BJ (cell line): ENCODE measurements at places on chromosomes 3 and 15.
A peak's percentile ranks its signal among the peaks of the same experiment; 100 is the strongest.

DNA sequence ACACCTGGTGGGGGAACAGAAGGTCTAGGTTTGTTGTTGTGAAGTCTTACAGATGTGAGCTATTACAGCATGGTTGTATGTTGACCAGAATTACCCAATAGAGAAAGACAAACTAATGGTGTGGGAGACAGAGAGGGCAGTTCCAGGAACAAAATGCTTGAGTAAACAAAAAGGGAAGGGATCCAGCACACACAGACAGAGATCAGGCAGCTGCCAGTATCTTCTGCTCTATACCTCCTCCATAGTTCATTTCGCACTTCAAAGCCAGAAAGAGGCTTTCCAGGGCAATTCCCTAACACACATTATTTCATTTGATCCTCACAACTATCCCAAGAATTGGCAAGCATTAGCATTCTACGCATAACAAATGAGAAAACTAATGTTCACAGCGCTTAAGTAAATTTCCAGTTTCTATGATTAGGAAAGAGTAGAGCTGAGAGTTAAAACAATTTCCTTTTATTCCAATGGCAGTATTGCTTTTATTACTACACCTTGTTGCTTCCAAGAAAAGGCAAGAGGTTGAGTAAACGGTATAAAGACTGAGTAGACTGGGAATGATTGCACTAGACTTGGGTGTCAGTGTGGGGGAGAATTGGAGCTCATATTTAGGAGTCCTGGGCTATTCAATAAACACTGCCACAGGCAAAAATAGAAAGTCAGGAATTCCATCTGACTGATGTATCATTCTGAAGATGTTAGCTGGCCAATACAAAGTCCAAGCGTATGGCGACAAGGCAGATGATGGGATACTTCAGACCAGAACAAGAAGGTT, 39.7 kb upstream of the ZNF280D start:
- no peak for DNase-seq

- DNase-seq, result no peak
Observed at GRCh38 chr15:93359060-93359408, 270.0 kb upstream of the RGMA start.

DNA sequence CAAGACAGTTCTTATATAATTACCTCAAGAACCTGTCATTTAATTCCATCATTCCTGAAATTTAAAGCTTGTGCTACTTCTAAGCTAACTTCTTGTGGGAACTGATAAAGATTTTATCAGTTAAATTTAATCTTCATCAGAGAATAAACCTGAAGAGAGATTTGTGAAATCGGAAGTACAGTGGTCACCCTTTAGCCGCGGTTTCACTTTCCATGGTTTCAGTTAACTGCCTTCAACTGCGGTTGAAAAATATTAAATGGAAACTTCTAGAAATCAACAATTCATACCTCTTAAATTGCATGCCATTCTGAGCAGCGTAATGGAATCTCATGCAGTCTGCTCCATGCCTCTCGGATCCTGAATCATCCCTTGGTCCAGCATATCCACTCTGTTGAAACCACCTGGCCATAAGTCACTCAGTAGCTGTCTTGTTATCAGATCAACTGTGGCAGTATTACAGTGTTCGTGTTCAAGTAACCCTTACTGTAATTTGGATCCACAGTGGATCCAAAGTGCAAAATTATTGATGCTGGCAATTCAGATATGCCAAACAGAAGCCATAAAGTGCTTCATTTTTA, 626.1 kb downstream of the CADM2 start:
- DNase-seq, result no peak

DNA sequence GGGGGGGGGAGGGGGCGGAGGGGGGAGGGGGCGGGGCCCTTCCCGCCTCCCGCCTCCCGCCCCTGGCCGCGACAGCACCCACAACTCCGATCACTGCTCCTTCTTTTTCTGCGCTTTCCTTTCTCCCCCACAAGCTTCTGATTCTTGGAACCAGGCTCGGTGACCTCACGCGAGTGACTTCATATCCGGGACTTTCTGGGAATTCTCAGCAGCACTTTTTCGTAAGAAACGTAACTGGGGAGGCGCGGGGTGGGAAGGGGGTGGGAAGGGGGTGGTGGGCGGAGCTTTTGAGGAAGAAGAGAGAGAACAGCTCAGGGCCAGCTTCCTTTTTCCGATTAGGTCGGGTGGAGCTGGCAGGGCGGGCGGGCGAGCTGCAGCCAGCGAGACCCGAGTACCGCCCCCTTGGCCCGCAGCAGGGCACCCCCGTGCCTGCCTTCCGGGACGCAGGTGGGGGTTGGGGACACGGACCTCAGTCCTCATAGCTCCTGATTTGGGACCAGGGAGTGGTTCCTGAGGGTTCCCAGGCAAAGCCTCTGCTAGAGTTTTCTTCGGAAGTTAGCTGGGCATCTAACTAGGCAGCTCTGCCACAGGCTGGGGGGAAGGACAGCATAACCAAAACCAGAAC, 14.6 kb downstream of the XIRP1 start:
- peak; percentile 71 for DNase-seq

DNA sequence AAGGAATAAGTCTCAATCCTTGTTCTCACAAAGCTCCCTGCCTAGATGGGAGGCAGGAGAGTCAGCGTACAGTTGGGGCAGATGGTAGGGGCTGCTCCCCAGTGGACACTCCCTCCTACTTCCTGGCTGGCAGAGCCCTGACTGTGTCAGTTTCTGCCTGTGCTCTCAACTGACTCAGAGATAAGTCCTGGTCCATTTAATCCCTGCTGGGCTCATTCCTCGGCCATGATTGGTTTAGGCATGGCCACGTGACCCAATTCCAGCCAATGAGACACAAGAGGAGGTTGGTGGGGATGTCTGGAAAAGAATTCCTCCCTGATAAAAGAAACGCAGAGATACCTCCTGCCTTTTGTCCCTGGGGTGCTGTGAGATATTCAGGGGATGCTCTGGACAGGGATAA, 118.1 kb upstream of the SLC6A11 start:
- DNase-seq, result no peak

- peak; percentile 98 for DNase-seq
Observed at GRCh38 chr3:172129850-172130716, 90.7 kb downstream of the FNDC3B start.

- no peak for DNase-seq
Observed at GRCh38 chr15:22955544-22956119, 24.5 kb downstream of the CYFIP1 start.

- DNase-seq, result no peak
Observed at GRCh38 chr15:67142092-67142766, 76.8 kb downstream of the SMAD3 start.

- DNase-seq, result peak; percentile 79
Observed at GRCh38 chr15:52100807-52101442, 11.7 kb downstream of the BCL2L10 start.

GRCh38 chr3:9679476-9680080, 24.1 kb upstream of the CPNE9 start:
- no peak for DNase-seq

DNA sequence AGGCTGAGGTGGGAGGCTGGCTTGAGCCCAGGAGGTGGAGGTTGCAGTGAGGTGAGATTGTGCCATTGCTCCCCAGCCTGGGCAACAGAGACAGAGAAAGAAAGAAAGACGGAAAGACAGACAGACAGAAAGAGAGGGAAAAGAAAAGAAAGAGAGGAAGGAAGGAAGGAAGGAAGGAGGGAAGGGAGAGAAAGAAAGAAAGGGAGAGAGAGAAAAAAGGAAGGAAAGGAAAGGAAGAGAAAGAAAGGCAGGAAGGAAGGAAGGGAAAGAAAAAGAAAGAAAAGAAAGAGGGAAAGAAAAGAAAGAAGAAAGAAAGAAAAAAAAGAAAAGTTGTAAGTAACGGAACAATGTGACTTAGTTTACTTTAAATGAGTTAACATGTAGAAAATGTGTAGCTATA, 260.7 kb upstream of the GRM7 start:
- no peak for DNase-seq

DNA sequence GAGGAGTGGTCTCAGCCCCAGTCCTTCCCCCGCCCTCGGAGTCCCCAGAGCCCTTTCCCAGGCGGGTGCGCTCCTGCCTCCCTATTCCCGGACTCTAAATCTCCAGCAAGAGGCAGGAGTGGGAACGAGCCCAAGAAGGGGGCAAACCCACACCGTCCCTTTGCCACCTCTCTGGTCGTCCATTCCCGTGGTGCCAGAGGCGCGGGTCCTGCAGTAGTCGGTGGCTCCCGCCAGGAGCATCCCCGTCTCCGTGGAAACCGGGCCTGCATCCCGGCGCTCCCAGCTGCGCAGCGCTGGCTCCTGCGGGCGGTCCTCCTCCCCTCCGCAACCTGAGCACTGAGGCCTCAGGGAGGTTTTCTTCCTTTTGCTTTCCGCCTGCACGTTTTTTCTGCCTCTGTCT, 44.8 kb downstream of the LHFPL4 start:
- DNase-seq, result no peak

GRCh38 chr15:98799461-98800390, 151.4 kb downstream of the IGF1R start:
- no peak for DNase-seq

GRCh38 chr15:67133026-67133425, 67.6 kb downstream of the SMAD3 start:
- no peak for DNase-seq

DNA sequence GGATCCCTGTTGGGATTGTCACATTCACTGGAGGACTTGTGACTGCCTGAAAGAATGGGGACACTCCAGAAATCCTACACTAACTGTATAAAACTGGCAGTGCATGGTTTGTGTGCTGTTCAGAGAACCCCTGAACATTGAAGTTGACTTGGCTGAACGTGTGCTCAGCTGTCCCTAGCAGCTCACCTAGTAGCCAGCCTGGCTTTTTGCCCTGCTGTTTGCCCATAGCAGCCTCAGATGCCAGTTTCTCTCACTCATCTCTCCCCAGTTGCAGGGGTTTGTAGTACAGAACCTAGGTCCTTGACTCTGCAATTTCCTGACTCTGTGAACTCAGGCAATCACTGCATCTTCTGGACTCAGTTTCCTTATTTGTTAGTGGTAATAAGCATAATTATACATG, 63.0 kb downstream of the KCNAB1 start:
- DNase-seq, result no peak

DNA sequence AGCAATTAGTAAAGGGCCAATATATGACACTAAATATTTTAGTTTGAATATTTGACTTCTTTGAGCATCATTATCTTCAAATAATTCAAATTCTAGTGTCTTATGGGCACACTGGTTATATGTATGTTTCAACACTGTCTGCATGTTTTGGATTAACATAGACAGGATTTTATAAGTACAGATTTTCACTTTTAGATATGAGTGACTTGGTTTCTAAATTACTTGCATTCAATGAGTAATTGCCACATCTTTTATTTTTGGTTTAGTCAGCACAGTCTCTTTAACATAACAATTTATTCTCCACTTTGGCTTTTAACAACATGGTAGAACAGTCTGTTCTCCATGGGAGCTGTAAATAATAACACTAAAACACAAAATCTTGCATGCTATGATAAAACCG, 674.8 kb downstream of the TBL1XR1 start:
- DNase-seq, result no peak

DNA sequence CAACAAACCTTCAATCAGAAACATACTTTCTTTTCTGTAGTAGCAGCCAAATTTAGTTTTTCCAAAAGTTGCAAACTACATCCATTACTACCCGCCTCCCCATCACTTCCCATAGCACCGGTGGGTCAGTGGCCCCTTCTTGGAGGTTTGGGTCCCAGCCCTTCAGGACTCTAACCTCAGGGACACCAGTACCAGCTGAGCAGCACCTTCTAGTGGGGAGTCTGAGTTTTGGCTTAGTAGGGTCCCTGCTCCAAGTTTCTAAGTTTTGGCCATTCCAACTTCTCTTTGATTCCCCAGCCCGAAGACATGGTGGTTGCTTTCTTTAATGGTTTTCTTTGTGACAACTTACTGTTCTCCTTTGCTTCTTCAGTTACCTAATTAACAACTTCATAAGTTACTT, 160.6 kb downstream of the ECT2 start:
- DNase-seq, result no peak

DNA sequence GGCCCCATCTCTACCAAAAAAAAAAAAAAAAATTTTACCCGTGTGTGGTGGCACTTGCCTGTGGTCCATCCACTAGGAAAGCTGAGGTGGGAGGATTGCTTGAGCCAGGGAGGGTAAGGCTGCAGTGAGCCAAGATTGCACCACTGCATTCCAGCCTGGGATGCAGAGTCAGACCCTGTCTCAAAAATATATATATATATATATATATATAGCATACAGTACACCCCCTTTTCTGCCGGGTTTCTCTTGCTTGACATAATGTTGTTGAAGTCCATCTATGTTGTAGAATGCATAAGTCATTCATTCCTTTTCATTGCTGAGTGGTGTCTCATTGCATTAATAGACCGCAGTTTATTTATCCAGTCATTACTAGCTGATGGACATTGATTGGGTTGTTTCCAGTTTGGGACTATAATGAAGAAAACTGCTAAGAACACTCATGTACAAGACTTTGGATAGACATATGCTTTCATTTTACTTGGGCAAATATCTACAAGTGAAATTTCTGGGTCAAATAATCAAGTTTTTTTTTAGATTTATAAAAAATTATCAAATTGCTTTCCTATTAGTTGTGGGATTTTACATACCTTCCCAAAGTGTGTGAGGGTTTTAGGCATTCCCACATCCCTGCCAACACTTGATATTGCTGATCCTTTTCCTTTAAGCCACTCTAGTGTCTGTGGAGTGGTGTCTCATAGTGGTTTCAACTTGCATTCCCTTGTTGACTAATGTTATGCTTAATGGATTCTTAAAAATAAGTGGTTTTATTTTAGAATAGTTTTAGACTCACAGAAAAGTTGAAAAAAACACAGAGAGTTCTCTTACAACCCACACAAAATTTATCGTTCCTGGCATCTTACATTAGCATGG, 2.1 kb upstream of the PRR20G start:
- DNase-seq, result no peak

GRCh38 chr15:80929689-80930088, 59.9 kb downstream of the MESD start:
- no peak for DNase-seq

DNA sequence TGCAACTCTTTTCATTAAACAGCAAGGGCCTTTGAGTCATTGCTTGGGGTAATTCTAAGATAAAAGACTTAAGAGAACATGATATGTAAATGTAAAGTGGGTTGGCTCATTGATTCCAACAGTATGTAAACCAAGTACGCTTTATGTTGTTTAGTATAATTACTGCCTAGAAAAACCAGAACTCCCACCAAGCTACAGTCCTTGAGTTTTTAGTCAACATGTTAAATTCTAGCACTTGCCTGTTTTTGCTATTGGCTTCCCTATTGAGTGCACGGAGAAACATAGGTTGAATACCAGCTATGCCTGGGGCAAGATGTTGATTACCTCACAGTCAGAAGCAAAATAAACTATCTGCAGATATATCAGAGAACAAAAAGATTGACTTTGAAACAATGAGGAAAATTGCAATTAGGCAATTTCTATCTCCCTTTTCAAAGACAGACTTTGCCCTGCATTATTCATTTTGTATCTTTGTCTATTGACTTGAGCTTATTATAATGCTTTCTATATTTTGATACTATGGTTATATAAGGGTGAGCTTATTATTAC, 179.3 kb downstream of the ZPLD1 start:
- DNase-seq, result no peak

DNA sequence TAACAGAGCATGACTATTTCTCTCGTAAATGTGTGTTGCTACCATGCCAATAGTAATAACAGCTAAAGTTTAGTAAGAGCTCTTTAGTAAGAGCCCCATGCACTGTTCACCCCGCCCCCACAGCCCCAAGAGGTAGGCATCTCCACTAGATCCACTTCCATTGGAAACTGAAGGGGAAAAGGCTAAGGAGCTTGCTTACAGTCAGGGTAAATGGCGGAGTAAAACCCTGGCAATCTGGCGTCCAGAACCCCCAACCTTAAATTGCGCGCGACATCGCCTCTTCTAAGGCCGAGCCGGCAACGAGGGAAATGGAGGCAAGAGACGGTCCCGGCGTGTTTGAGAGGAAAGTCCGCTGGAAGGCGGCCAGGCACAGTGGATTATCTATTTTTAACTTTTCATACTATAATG, 654 bp upstream of the C3orf38 start:
- DNase-seq, result no peak
